ENCODE measurements at places on chromosomes 2 and 18. TPM values are rescaled to one million over a fixed set of nuclear protein-coding genes. Genes with fewer than 3 reads are reported as not detected.

The EFR3B gene
- 0.33 TPM for total RNA-seq

The GALNT3 gene
- total RNA-seq, result 2.6 TPM

The RGPD6 gene
- 10.0 TPM for total RNA-seq

GRCh38 chr2:42327125-42327524, 33.9 kb downstream of the COX7A2L start:
- no peak for DNase-seq

GRCh38 chr2:207115715-207116364, 49.9 kb downstream of the KLF7 start:
- DNase-seq, result no peak
